ENCODE measurements at places on chromosomes 12 and 14. TPM values are rescaled to one million over a fixed set of nuclear protein-coding genes. Genes with fewer than 3 reads are reported as not detected.

GRCh38 chr12:77727442-77728001, 103.2 kb upstream of the NAV3 start:
- H3K27ac ChIP-seq: no peak overlapping the region
- H3K4me1 ChIP-seq: no peaks in the 10 kb centered on the region
- H3K36me3 ChIP-seq: no peaks in the 10 kb centered on the region
- H3K4me3 ChIP-seq: no peak overlapping the region
- no peaks in the 10 kb centered on the region for H3K27me3 ChIP-seq

DNA sequence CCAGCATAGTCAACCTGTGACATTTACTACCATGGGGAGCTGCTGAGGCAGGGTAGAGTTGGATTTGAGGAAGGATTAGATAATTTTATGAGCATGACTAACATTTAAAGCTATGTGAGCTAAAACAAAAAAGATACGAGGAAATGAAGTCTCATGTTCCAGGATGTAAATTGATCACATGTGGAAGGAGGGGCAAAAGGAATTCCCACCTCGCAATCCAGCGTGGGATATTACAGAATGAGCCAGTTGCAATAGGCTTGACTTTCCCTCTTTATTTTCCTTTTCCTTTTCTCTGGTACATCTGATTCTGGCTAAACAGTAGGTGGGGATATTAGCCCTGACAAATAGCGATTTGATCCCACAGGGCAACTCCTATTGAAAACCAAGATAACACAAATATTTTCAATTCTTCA, 214.9 kb upstream of the HMGA2 start:
- no peaks in the 10 kb centered on the region for H3K4me1 ChIP-seq
- H3K4me3 ChIP-seq: no peak overlapping the region
- no peaks in the 10 kb centered on the region for H3K36me3 ChIP-seq
- no peaks in the 10 kb centered on the region for H3K27me3 ChIP-seq
- no peak overlapping the region for H3K27ac ChIP-seq

Gene TSHR
- total RNA-seq: 0.98 TPM

DNA sequence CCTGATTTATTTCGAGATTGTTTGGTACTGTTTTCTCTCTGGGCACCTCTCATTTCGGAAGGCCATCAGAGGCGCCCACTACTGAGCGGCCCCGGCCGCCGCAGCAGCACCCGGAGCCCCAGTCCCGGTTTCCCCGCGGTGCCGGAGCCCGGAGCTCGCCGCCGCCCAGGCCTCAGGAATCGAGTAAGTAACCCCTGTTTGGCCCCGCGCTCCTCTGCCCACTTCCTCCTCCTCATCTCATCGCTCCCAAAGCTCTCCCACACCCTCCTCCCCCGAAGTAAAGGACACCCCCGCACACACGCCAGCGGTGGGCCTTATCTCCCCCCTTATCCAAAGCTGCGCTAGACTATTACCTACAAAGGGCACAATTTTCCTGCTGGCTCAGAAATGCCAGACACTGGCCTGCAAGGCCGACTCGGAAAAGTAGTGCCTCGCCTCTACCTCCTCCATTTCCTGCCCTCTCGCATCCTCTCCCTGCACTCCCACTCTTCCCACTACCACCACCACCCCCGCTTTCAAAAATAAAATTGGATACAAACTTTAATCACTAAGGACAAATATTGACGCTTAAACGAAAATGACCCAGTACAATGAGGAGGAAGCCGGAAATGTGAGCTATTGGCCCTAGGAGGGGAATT, 637 bp upstream of the FOXG1 start:
- no peaks in the 10 kb centered on the region for H3K4me1 ChIP-seq
- H3K36me3 ChIP-seq: no peaks in the 10 kb centered on the region
- H3K4me3 ChIP-seq: no peak overlapping the region
- DNase-seq: peak; percentile 71
- H3K27me3 ChIP-seq: peaks cover 77% of the 10 kb centered on the region

Gene MEG3
- 24.0 TPM for total RNA-seq
